ENCODE measurements at places on chromosomes 7 and 10. TPM values are rescaled to one million over a fixed set of nuclear protein-coding genes. Genes with fewer than 3 reads are reported as not detected.

- H3K36me3 ChIP-seq: no peaks in the 10 kb centered on the region
- DNase-seq: no peak
- no peak overlapping the region for H3K4me3 ChIP-seq
- H3K4me1 ChIP-seq: no peaks in the 10 kb centered on the region
- no peak overlapping the region for H3K27ac ChIP-seq
- H3K27me3 ChIP-seq: no peaks in the 10 kb centered on the region
Measured at GRCh38 chr10:112141292-112141691, 42.3 kb downstream of the GPAM start.

GRCh38 chr10:123262456-123262855 lies 108.3 kb downstream of the BUB3 start:
- no peaks in the 10 kb centered on the region for H3K36me3 ChIP-seq
- DNase-seq: no peak
- H3K4me1 ChIP-seq: no peaks in the 10 kb centered on the region
- H3K4me3 ChIP-seq: no peak overlapping the region
- H3K27ac ChIP-seq: no peak overlapping the region

- H3K4me3 ChIP-seq: no peak overlapping the region
- DNase-seq: no peak
Measured at GRCh38 chr7:116591202-116592040, 66.6 kb downstream of the CAV1 start.

DNA sequence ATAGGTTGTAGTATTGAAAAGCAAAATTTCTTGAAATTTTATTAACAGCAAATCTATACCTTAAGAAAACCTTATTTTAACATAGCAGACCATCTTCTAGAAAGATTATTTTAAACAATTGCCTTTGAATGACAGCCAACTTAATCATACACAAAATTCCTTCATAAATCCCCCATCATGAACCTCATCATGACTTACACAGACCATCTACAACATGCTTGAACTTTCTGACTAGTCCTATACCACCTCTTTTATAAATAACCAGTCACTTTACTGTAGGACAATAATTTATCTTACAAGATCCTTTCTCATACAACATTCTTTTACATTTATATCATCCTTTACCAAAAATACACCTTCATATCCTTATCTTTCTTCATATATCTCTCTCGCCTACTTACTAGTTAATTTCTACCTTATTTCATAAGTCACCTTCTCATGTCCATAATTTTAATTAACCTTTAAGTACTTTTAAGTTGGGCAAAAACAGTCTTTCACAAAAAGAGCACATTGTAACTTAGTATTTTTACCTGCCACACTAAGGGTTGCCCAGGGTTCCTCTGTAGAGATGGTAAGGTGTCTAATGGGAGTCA lies 16.6 kb upstream of the PTN start:
- no peaks in the 10 kb centered on the region for H3K27me3 ChIP-seq
- no peak overlapping the region for H3K4me3 ChIP-seq
- no peak for DNase-seq
- H3K36me3 ChIP-seq: no peaks in the 10 kb centered on the region

- peaks cover 33% of the 10 kb centered on the region for H3K4me1 ChIP-seq
- no peak overlapping the region for H3K4me3 ChIP-seq
- H3K27ac ChIP-seq: peak overlapping the region; percentile 77
- H3K36me3 ChIP-seq: no peaks in the 10 kb centered on the region
Measured at GRCh38 chr7:44767912-44768627, 19.4 kb downstream of the ZMIZ2 start.

- no peaks in the 10 kb centered on the region for H3K27me3 ChIP-seq
- H3K4me1 ChIP-seq: peaks cover 46% of the 10 kb centered on the region
- no peak overlapping the region for H3K27ac ChIP-seq
- DNase-seq: no peak
- H3K4me3 ChIP-seq: no peak overlapping the region
Measured at GRCh38 chr7:150958597-150958996, 19.5 kb downstream of the KCNH2 start.

GRCh38 chr10:89171263-89171872 lies 35.7 kb downstream of the CH25H start:
- no peaks in the 10 kb centered on the region for H3K4me1 ChIP-seq
- H3K4me3 ChIP-seq: no peak overlapping the region

- DNase-seq: peak; percentile 86
- H3K4me3 ChIP-seq: peak within 1 kb of the TSS; percentile 88
- peak within 1 kb of the TSS; percentile 72 for H3K27ac ChIP-seq
- H3K4me1 ChIP-seq: peaks cover 6% of the 10 kb centered on the region
Measured at GRCh38 chr7:32957326-32958045, at the start of gene FKBP9. FKBP9 (plus strand) TSS chr7:32957440; CDS start chr7:32957574, 134 bp downstream.

DNA sequence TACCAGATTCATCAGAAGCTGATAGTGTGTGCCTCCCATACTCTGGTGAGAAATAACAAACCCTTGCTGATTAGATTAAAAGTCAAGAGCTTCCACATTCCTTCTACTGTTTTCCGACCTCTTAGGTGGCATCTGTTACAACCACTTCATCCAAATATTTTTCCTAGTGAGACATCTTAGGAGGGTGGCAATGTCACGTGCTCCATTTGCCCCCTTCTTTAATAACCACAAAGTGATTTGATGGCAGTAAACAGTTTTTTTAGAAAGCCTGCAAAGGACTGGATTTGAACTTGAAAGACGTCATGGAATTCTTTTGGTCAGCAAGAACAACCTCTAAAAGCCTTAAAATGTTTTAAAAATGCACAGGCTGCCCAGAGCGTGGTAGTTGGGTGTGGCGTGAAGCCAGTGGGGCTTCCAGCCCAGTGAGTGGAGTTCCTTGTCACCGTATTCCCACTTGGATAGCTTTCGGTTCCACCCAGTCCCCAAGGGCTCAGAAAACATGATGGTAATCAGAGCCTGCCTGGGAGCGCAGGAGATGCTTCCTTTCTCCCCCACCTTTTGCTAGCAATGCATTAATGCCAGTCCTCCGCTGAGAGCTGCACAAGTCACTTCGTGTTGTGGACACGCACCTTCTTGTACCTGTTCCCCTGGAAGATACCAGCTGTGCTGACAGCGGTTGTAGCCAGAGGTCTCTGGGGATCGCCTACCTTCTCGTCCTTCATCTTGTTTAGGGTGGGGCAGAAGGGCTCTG lies 256.4 kb downstream of the KIAA1217 start:
- H3K27me3 ChIP-seq: no peaks in the 10 kb centered on the region
- no peaks in the 10 kb centered on the region for H3K36me3 ChIP-seq
- H3K4me1 ChIP-seq: peaks cover 34% of the 10 kb centered on the region

- no peak overlapping the region for H3K27ac ChIP-seq
- no peaks in the 10 kb centered on the region for H3K27me3 ChIP-seq
- no peaks in the 10 kb centered on the region for H3K4me1 ChIP-seq
- no peaks in the 10 kb centered on the region for H3K36me3 ChIP-seq
Measured at GRCh38 chr7:147586526-147586925, 1004.0 kb upstream of the C7orf33 start.

DNA sequence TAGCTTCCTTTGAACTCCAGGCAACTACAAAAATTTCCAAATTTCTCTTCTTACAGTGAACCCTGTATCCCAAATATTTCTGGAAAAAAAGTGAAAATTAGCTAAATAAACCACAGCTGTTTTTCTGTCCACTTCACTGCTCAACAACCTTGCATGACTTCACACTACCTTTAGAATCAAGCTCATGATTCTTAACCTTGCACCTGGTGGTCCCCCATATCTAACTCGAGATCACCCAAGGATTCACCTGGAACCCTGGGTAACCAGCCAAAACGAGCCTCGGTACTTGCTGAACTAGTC lies 47.5 kb downstream of the PDLIM1 start:
- H3K4me1 ChIP-seq: peaks cover 7% of the 10 kb centered on the region
- H3K27me3 ChIP-seq: no peaks in the 10 kb centered on the region
- H3K27ac ChIP-seq: no peak overlapping the region
- no peaks in the 10 kb centered on the region for H3K36me3 ChIP-seq

DNA sequence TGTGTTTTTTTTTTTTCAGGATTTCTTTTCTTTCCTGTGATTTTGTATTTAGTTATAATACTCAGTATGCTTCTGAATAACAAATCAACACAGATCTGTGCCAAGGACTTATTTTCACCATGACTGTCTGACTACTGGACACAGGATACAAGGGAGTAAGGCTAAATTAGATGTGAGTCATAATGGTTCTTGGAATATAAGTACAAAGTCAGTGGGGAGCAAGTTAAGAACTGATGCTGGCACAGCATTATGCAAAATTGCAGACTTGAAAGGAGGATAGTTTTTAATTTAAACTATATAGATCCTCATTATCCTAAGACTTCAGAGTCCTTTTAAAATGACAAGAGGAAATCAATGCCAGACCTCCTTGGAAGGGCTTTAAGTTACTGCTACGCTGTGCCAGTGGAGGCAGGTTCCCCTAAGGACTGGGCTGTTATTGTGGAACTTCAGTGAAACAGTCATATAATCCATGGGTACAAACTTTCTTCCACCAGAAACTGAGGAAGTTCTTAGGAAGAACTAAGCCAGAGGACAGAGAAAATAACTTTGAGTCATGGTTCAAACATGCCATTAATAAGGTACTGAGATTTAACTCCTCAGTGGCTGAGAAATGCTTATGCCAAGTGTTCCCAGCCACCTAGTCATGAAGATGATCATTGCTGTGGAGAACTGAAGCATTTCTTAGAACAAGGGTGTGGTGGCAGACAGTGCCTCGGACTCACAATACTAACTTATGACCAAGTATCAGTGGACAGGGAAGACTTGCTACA lies 531.2 kb downstream of the HTR7 start:
- DNase-seq: no peak
- no peaks in the 10 kb centered on the region for H3K36me3 ChIP-seq
- no peak overlapping the region for H3K27ac ChIP-seq
- no peak overlapping the region for H3K4me3 ChIP-seq
- no peaks in the 10 kb centered on the region for H3K4me1 ChIP-seq

DNA sequence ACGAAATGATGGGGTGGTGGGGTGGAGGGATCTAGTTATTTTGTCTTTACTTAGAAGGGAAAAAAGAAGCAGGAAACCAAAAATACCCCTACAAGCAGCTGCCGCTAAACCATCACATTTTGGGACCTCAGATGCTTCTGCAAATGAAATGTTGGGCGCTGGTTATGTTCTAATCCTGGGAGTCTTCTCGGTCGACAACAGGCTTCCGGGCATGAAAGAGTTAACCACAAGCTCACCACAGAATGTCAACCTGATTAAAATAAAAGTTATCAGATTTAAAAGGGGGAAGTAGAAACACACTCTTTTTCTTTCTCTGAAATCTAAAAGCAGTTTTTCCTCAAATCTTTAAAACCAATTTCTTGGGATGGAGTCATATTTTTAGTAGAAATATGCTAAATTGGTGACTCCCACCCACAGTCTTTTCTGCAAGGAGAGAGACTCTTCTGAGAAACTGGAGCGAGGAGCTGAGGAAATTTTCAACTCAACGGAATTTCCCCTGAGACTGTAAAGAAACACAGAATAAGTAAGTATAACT lies 16.8 kb downstream of the IL2RA start:
- H3K4me3 ChIP-seq: no peak overlapping the region
- no peaks in the 10 kb centered on the region for H3K36me3 ChIP-seq
- H3K4me1 ChIP-seq: no peaks in the 10 kb centered on the region
- no peak overlapping the region for H3K27ac ChIP-seq
- no peaks in the 10 kb centered on the region for H3K27me3 ChIP-seq

GRCh38 chr7:24115661-24116060 lies 168.3 kb upstream of the NPY start:
- no peaks in the 10 kb centered on the region for H3K4me1 ChIP-seq
- H3K36me3 ChIP-seq: no peaks in the 10 kb centered on the region
- no peak overlapping the region for H3K27ac ChIP-seq

DNA sequence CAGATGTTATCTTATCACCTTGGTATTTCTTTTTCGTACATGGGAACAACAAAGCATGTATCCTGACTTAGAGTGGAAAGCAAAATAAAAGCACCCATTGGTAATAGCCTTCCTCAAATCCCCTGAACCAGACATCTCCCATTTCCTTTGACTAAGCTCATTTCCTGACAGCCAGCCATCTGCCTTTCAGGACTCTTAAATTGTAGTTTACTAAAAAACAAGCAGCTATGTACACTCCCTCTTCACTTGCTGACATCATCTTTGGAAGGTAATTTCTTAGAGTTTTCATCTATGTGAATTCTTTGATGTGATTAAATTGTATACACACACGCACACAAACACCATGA lies 40.7 kb downstream of the ARL4A start:
- no peak for DNase-seq
- no peaks in the 10 kb centered on the region for H3K27me3 ChIP-seq
- no peak overlapping the region for H3K27ac ChIP-seq
- H3K4me1 ChIP-seq: no peaks in the 10 kb centered on the region

- no peak overlapping the region for H3K4me3 ChIP-seq
- no peak overlapping the region for H3K27ac ChIP-seq
- no peaks in the 10 kb centered on the region for H3K36me3 ChIP-seq
- no peaks in the 10 kb centered on the region for H3K27me3 ChIP-seq
Measured at GRCh38 chr10:87696922-87697745, 37.5 kb downstream of the PAPSS2 start.

GRCh38 chr7:48259463-48260280 lies 88.4 kb downstream of the ABCA13 start:
- no peak for DNase-seq
- H3K36me3 ChIP-seq: no peaks in the 10 kb centered on the region
- H3K4me3 ChIP-seq: no peak overlapping the region
- no peaks in the 10 kb centered on the region for H3K4me1 ChIP-seq

GRCh38 chr7:41107330-41107937 lies 595.5 kb downstream of the INHBA start:
- no peak overlapping the region for H3K27ac ChIP-seq
- H3K36me3 ChIP-seq: no peaks in the 10 kb centered on the region
- no peaks in the 10 kb centered on the region for H3K4me1 ChIP-seq
- no peak for DNase-seq
- H3K27me3 ChIP-seq: no peaks in the 10 kb centered on the region

STEAP1B gene
- total RNA-seq: 11.3 TPM

TMEM270 gene
- total RNA-seq: 37.3 TPM

ASB13 gene
- 9.4 TPM for total RNA-seq

ABCC2 gene
- 0.81 TPM for total RNA-seq

MKLN1 gene
- 87.9 TPM for total RNA-seq

CCL24 gene
- not detected for total RNA-seq

IFRD1 gene
- total RNA-seq: 99.8 TPM

GPR85 gene
- 2.8 TPM for total RNA-seq
